ENCODE measurements at places on chromosomes 4 and X. TPM values are rescaled to one million over a fixed set of nuclear protein-coding genes. Genes with fewer than 3 reads are reported as not detected.
A peak's percentile ranks its signal among the peaks of the same experiment; 100 is the strongest.

DNA sequence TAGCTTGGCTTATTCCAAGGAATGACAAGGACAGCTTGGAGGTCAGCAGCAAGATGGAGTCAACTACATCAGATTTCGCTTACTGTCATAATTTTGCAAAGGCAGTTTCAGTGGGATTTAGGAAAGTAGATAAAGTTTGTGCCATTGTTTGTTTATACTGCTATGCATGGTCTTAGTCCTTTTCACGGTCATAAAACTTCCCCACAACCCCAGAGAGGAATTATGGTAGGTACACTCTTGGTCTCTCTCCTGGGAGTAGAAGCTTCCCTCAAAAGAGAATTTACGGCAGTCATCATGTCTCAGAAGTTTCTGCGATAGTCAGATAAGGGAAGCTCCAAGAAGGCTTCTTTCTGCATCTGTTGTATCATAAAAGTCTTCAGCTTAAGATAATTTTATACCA is 27.9 kb upstream of the HERC6 start:
- no peak for DNase-seq

GRCh38 chr4:7673121-7673520 is 238.4 kb upstream of the PSAPL1 start:
- DNase-seq = no peak

GRCh38 chrX:46587158-46587557 is 13.6 kb downstream of the CHST7 start:
- no peak for DNase-seq

- no peak for DNase-seq
These were observed 235.4 kb downstream of the HNRNPD start for GRCh38 chr4:82138374-82138773.

GRCh38 chr4:74423104-74423503 is 21.8 kb upstream of the AREG start:
- peak; percentile 57 for DNase-seq

DNA sequence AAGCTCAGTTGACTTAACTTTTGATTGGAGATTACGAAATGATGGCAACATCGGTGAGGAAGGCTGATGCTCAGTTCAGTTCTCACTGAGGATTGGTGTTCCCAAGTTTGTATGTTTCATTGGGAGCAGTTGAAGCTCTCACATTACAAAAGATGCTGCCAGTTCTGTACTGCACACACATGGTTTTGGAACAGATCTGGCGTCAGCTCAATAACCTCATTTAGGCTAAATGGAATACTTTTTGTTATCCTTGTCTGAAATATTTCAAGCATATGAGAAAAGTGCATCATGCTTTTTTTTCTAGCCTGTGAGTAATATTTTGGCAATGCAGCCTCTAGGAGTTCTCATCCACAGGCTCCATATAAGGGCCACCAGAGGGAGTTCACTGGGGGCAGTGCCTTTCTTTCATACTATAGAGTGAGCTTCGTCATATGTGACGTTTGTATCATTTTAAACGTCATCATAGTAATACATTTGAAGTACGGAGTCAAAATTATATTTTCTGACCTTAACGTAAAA is 4.1 kb downstream of the ENPEP start:
- DNase-seq = no peak

- DNase-seq = no peak
These were observed 1.6 kb downstream of the KDR start for GRCh38 chr4:55123791-55124190.

DNA sequence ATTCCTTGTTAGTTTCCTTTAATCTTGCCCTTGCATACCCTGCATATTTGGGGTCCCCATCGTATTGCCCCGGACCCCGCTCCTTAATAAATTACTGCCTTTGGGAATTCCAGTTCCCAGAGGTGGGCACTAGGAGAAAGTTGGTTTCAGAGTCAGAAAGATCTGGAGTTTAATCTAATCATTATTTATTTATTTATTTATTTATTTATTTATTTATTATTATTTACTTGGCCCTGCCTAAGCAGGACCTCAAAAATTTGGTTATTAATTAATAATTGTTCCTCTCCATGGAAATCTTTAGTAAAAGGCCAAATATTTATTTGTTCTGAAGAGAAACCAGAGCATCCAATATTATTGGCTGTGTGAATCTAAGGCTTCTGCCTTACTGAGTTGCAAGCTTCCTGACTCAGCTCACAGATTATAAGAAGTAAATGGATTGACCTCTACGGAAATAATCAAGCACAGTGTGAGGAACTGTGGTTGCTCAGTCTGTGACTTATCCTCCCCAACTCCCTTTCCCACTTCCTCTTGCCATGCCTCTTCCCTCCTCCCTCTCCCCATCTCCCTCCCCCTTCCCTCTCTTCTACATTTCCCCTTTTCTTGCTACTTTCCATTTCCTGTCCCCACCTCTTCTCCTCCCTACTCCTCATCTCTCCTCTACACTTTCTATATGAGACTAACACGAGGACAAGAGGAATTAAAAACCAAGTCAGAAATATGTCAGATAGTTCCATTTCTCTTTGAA is 61.5 kb upstream of the AP1S2 start:
- DNase-seq = peak; percentile 8

DNA sequence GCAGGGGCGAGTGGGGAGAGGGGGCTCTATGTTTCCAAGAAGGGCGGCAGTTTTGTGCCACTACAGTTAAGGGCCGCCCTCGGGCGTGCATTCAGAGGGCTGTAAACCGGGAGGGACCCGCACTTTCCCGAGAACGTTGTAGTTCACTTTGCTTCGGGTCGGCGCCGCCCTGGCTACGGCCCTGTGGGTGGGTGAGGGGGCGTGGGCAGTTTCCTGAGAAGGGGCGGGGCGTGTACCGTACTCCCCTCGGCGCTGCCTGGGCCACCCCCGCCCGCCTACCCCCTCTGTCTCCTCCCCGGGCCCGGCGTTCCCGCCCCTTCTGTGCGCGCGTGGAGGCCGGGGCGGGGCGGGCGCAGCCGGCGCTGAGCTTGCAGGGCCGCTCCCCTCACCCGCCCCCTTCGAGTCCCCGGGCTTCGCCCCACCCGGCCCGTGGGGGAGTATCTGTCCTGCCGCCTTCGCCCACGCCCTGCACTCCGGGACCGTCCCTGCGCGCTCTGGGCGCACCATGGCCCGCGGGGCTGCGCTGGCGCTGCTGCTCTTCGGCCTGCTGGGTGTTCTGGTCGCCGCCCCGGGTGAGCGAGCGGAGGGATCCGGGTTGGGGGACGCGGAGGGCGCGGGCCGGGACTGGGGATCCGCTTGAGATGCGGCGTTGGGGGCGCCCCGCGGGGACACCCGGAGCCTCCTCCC is at the start of gene CD99:
Gene CD99, plus strand, starts transcription at position 440 of the 687 bp plus-strand sequence. Its CDS starts 66 bp downstream, at position 506.
- DNase-seq = peak; percentile 59

DNA sequence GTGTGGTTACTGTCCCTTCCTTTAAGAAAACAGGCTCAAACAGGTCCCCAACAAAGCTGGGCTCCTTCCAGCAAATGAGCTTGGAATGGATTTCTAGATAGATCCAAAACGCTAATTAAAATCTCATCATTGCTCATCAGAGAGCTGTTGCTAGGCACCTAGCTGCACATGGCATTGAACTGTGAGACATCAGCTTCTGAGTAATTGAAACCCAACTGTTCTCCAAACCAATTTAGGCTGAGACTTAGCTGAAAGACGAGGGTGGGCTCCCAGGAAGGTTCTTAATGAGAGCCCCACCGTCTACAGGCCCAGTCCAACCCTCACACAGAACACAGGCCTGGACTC is 59.1 kb downstream of the FAM184B start:
- no peak for DNase-seq

DNA sequence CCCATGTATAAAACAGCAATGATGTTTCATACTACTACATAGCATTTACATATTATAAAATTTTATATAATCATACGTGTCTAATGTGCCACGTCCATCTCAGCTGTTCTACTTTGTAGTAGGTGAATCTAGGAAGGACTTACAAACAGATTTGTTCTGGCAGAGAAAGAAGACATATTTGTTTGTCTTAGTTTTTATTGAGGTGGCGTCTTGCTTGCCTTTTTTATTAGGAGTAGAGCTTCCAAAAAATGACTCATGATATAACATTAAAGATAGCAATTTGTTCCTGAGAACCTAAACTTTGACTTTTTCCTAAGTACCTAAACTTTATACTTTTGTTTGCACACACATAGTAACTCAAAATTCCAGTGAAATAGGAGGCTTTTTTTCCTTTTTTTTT is 64.6 kb downstream of the CLDN22 start:
- no peak for DNase-seq

DNA sequence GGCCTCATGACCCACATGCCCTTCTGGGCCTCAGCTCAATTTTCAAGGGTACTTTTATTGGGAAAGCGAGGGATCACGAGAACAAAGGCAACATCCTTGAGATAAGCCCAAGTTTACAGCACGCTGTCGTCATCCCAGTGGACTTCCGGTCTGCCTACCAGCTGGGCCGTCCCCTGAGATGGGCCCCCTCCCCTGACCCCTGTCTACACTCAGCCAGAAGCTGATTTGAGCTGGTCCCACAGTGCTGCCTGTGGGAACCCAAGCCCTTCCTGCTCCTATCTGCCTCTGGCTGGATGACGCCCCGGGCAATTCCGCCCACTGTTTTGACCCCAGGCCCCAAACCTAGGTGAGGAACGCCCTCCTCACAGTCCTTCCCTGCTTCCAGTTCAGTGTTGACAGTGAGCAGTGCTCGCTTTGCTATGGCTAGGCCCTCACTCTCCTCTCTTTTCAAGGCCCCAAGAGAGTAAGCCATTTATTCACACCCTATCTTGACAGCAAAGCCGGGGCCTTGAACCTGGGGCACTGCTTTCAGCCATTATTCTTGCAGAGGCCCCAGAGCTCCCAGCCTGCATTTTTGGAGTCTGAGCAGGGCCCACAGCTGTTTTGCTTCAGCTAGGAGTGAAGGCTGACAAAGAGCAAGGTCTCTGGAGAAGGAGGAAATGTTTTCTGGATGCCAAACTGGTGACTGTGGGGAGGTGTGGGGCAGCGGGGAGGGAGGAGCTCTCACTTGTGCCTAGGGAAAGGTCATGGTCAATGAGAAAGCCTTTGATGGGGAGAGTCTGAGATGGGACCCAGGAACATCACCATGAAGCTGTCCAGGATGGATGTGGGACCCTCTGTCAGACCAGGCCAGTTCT is 164.6 kb upstream of the BCOR start:
- DNase-seq = no peak

DNA sequence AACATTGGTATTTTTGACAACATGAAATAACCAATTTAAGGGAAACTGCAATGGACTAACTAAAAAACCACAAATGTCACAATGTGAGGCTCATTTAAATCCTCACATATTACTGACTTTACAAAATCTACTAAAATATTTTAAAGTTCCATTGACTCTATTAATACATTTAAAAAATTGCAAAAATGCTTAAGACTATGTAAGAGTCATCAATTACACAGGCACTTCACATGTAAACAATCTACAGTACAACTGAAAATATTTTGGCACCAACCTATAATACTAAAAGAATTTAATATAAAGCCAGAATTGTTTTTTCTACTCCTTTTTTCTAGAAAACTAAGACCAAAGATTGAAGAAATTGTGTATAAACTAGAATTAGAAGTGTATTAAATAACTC is 76.8 kb upstream of the RBMXL3 start:
- no peak for DNase-seq

GRCh38 chr4:53688186-53688790 is 97.0 kb upstream of the LNX1 start:
- DNase-seq = no peak

- DNase-seq = no peak
These were observed 208.4 kb upstream of the PCDH7 start for GRCh38 chr4:30511751-30512150.

GAGE12J gene
- total RNA-seq = not detected

QRFPR gene
- total RNA-seq = not detected

AFF2 gene
- total RNA-seq = 0.26 TPM

BLTP1 gene
- total RNA-seq = 55.4 TPM

BRS3 gene
- total RNA-seq = not detected

GRID2 gene
- total RNA-seq = not detected

ATP2B3 gene
- total RNA-seq = 0.11 TPM

HSD17B13 gene
- total RNA-seq = not detected

TRIM61 gene
- total RNA-seq = not detected

AWAT2 gene
- 0.07 TPM for total RNA-seq

IRS4 gene
- total RNA-seq = not detected

SOWAHB gene
- not detected for total RNA-seq
